ENCODE measurements at places on chromosomes 11 and 22. TPM values are rescaled to one million over a fixed set of nuclear protein-coding genes. Genes with fewer than 3 reads are reported as not detected.

Gene SPCS2
- 29.7 TPM for total RNA-seq

Gene GP1BB
- 3.2 TPM for total RNA-seq

Gene NEFH
- total RNA-seq = 11.6 TPM

Gene OR8J1
- total RNA-seq = not detected

Gene STARD10
- total RNA-seq = 68.8 TPM

Gene ANO5
- total RNA-seq = 1.6 TPM

Gene NXPE4
- not detected for total RNA-seq

Gene MS4A3
- not detected for total RNA-seq

DNA sequence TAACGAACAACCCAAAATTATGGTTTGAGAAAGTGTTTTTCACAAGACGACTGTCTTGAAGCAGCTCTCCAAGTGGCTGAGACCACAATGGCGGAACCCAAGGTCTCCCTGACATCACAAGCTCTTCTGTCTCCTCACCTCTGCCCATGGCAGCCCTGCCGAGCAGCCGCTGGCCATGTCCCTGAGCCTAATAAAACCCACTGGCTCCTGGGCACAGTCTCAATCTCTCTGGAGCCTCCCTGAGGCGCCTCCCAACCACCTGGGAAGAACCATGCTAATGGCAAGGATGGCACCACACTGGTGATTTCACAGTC lies 50.0 kb downstream of the CLTCL1 start:
- no peak for DNase-seq

DNA sequence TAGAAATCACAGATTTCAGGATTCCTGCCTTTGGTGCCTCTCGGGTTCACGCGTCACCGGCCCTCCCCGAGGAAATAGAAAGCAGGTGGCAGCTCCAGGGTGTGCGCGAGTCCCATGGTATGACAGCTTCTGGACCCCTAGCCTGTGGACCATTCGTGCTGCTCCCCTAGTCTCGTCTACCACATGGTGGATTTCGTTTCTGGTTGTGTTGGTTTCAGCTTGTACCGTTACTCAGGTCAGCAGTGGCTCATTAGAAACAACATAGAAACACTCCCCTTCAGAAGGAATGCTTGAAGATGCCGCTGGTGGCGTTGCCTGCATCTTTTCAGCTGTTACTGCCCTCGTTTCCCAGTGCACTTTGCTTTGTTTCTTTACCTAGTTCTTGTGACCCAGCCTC lies 700 bp downstream of the TTC17 start:
- peak; percentile 19 for DNase-seq

- DNase-seq = peak; percentile 36
These were observed 3.6 kb downstream of the PATZ1 start for GRCh38 chr22:31342389-31343140.

GRCh38 chr22:35424761-35425160 lies 24.8 kb downstream of the MCM5 start:
- DNase-seq = no peak

- peak; percentile 2 for DNase-seq
These were observed 450.8 kb downstream of the SOX6 start for GRCh38 chr11:15905366-15906104.

- no peak for DNase-seq
These were observed 79.3 kb downstream of the KCNA4 start for GRCh38 chr11:29937526-29937925.

DNA sequence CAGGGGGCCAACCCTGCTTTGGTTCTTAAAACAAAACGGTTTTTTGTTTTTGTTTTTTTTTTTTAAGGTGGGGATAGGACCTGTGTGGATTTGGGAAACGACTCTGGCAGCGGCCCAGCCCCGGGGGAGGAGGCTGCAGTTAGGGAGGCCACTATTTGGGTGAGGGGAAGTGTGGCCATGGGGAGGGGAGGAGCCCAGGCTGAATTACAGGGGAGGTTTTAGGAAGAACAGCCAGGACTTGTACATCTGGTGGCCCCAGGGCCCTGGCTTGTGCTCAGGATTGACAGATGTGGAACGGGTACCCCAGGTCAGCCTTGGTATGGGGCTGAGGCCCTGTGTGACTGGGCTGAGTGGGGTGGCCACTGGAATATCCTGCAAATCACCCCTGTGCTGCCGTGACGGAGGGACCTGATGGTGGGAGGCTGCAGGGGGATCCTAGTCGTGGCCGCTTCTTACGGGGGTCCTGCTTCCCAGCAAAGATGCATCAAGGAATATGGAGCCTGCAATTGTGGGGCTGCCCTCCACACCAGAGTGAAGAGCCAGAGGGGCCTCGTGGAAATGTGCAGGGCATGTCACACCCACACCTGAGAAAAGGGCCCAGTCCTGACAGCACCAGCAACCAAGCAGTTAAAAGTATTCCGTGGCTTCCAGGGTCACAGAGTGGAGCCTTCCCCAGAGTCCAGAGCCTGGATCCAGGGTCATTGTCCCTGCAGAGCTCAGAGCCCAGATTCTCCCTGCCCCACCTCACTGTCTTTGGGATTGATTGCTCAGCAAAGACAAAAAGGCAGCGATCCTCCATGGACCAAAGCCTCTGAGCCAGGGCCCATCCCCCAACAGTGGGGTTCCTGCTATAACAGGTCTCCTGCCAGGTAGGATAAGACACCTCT lies 55.2 kb upstream of the WNT7B start:
- no peak for DNase-seq

All from G401 (cell line).